ENCODE measurements at places on chromosomes 16 and 17.

- no peak for DNase-seq
Observed at GRCh38 chr16:69711115-69711740, 15.1 kb downstream of the NQO1 start.

GRCh38 chr17:8806926-8807550 lies 7.9 kb upstream of the MFSD6L start:
- DNase-seq = no peak

DNA sequence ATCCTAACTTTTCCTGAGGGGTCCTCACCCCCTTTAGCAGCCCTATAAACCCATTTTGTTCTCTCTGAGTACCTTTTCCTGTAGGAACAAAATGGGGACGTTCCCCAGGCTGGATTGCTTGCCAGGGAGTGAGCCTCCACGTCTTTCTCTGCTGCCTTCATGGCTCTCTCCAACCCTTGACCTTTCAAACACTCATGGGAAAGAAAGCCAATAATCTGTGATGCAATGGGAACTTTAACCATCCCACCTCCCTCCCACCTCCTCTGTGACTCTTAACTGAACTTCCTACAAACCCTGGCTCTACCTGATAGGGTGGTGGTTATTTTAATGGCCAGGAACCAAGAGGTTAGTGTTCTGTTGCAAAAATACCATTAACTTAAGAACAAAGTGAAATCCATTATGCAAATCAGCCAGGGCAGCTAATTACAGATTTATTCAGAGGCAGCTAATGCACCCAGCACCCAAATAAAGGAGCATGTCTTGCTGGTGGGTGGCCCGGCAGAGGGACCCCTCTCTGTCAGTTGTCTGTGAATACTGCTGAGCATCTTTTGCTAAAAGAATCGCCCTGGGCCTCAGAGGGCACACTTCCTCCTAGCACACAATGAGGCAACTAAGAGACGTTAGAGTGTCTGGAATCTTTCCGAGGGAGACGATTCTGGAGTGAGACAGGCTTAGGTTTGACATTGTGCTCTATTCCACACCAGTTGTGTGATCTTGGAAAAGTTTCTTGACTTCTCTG lies 3.0 kb downstream of the PIPOX start:
- no peak for DNase-seq

DNA sequence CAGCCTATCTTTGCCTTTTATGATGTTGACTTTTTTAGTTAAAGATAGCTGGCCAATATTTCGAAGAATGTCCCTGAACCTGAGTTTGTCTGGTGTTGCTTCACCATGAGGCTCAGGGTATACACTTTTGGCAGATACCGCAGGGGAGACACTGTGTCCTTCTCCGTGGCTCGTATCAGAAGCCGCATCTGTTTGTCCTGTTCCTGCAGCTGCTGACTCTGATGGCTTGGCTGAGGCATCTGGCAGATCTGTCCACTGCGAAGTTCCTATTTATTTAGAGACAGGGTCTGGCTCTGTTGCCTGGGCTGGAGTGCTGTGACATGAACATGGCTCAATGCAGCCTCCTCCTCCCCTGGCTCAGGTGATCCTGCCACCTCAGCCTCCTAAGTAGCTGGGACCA lies 93.5 kb downstream of the CRISPLD2 start:
- no peak for DNase-seq

GRCh38 chr17:64155129-64155528 lies 25.2 kb upstream of the ERN1 start:
- no peak for DNase-seq

- DNase-seq = no peak
Observed at GRCh38 chr17:20191056-20191455, 181.9 kb downstream of the SPECC1 start.

DNA sequence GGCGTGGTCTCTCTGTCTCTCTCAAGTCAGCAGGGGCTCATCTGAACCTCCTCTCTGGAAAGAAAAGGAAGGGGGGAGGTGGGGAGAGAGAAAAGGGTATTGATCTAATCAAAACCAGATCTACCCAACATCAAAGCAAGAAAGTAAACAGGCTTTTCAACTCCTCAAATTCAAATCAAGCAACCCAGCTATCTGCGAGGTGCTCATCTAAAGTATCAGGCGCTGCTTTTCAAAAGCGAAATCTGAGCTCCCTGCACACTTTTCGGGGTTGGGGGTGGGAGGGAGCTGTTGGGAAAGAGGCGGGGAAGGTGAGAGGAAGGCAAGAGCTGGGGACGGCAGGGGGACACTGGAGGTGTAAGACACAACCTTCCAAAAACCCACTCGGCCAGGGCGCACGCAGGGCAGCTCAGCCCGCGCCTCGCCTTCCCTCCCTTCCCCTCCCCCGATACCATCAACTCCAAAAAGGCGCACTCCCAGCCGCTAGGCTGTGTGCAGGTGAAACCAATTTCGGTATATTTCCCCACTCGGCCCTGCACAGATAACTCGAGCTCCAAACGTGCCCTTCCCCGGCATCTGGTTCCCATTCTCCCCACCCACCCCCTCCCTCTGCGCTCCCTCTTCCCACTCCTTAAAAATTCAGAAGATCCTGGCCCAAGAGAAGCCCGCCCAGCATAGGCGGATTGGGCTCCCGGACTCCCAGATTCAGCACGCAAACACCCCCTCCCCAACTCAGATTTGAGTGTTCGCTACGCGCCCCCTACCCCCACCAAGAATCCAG lies 2.6 kb downstream of the AXIN2 start:
- DNase-seq = no peak

- no peak for DNase-seq
Observed at GRCh38 chr17:15384142-15384787, 42.9 kb upstream of the TEKT3 start.

DNA sequence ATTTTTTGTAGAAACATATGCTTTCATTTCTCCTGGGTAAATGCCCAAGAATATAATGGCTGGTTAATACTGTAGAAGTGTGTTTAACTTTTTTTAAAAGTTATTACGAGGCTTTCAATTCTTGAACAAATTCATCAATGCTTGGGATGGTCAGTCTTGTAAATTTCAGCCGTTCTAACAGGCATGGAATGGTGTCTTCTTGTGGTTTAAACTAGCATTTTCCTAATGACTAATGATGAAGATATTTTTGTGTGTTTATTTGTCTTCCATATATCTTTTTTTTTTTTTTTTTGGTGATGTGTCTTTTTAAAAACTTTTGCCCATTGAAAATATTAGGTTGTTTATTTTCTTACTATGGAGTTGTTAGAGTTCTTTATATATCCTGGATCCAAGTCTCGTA lies 67.1 kb downstream of the MGAT5B start:
- no peak for DNase-seq

DNA sequence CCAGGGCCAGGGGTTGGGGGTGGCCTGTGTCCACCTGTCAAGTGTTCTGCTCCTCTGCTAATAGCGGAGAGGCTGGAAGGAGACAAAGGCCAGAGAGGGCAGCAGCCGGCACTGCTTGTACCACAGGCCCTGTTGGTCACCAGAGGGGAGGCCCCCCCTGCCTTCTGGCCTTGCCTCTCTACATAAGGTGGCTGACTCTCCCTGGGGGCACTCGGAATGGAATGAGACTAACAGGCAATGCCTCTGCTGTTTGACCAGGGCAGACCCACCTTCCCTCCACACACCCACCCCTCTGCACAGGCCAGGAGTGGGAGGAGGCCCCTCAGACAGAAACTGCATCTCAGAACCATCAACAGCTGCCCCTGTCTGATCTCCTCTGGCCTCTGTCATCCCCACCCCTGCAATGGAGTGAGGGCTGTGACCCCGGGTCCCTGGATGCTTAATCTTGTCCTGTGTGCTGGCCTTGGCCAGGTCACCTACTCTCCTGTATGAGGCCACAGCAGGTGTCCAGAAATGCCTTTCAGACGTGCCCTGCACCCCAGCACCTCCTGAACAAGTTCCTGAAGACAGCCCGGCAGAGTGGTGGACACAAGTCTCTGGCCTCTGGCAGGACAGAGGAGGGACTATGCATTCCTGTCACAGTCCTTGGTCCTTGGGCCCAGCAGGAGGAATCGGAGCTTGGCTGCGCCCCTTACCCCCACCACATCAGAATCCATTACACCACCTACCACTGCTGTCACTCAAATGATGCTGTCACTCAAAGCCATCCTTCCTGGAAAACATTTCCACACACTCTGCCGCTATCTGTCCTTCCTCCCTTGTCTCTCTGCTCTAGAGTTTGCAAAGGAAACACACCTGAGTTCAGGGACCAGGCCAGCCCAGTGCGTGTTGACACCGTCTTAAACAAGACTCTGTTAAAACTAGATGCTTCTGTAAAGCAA lies 107.5 kb upstream of the ZNF750 start:
- no peak for DNase-seq

DNA sequence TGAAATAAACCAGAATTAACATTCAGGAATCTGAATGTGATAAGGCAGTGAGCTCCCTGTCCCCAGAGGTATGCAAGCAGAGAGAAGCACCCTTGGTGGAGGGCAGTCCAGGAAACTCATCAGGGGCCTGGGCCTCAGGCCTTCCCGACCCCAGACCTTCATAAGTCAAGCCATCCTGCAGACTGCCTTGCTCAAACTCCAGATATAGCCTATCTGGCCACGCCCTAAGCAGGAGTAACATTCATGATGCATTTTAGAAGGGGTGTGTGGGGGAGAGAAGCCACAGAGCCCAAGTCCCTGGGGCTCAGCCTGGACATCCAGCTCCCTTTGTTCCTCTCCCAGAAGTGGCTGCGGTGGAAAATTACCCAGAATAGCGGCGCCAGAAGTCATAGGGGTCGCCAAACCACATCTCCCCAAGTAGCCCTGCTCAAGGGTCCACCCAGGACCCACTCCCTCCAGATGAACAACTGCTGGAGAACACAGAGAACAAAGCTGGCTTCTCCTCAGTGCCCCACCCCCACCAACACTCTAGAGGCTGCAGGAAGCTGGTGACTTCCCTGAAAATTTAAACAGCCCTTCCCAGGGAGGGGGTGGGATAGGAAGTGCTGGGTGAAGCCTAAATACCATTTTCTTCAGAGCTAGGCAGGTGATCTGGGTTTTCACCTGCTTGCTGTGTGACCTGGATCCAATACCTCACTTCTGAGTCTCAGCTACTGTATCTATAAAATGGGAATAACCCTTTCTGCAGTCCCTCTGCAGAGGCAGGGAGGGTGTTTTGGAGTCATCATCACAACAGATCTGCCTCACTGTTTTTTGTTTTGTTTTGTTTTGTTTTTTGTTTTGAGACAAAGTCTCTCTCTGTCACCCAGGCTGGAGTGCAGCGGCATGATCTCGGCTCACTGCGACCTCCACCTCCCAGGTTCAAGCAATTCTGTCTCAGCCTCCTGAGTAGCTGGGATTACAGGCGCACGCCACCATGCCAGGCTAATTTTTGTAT lies 1.5 kb upstream of the SREBF1 start:
- no peak for DNase-seq

DNA sequence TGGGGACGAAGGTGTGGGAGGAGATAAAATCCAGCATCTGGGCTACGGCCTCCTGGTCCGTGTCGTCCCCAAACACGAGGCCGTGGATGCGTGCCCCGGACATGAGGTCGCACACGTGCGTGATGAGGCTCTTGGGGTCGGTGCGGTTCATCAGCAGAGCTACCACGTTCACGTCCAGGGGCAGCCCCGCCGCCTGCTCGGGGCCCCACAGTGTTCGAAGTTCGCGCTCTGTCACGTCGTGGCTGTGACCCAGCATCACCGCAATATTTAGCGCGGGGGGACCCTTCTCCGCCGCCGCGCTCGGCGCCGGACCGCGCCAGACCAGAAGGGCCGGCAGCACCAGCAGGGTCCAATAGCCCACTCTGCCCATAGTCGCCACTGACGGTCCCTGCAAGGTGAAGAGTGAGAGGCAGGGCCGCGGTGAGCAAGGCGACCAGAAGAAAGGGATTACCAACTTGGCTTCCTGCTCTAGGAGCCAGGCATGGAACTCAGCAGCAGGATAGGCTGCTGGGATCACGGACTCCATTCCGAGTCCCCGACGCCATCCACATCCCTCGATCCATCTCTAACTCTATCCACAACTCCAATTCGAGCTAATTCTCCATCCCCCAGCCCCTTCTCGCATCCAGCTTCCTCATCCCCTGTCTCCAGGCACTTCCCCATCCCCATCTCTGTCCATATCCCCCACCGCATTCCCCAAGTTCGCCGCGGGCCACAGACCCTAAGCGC lies 2.0 kb downstream of the GRIN2A start:
- DNase-seq = no peak

DNA sequence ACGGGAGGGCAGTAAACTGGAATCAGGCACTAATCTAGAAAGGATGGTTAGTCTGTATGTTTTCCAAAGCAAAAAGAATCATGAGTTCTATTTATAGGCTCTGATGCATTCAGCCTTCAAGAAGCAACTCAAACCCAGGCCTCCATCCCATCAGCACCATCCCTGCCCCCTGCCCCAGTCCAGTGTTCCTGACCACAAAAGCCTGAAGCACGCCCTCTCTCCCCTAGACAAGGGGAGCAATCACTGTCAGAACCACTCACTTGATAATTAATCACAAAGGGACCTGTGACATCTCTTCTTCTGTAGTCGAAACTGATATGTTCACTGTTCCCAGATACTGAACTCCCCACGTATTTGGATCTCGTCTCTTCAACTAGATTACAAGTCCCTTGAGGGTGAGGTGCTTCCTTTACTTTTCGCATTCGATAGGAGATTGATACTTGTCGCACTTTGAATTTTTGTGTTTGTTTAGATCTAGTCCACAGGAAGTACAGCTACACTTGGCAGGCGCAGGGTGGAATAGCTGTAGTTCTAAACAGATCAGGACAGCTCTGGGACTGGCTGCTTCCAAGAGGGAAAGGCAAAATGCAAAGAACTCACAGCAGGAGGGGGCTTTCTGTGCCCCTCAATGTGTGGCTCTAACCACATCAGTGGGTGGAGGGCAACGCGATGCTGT lies 36.4 kb upstream of the CCDC182 start:
- DNase-seq = no peak

- DNase-seq = no peak
Observed at GRCh38 chr16:55539488-55539887, 27.0 kb upstream of the CAPNS2 start.

- no peak for DNase-seq
Observed at GRCh38 chr16:8959921-8960787, 3.6 kb downstream of the USP7 start.

- no peak for DNase-seq
Observed at GRCh38 chr16:50428742-50429141, 60.0 kb upstream of the BRD7 start.

DNA sequence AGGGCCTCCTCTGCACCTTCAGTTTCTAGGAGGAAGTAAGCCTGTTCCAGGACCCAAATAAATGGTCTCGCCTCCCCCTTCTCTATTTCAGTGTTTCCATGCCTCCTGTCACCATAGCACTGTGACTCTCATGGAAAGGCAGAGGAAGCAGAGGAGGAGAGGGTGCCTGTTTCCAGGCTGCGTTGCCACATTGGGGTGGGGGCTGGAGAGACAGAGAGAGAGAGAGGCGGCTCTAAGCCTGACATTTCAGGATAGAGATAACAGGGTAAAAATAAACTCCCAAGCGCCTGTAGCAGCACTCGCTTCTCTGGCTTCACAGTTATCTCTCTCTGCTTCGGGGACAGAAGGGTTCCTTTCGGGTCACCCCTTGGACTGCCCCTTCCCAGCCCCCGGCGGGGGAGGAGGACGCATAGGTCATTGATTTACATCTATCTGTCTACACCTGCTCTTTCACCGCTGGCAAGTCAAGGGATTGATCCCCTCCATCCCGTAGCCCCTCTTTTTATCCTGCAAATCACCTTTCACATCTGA lies 71.2 kb upstream of the MRTFB start:
- no peak for DNase-seq

- DNase-seq = no peak
Observed at GRCh38 chr17:56495556-56495955, 97.9 kb upstream of the NOG start.

All from stimulated activated CD4-positive, alpha-beta T cell treated with anti-CD3 and anti-CD28 coated beads, Interleukin-15, amount 100 ng/mL, for 48 hours (primary cell).